Stimulated activated CD8-positive, alpha-beta memory T cell treated with anti-CD3 and anti-CD28 coated beads, Interleukin-4, amount 100 ng/mL, for 1 hour (primary cell): ENCODE measurements at places on chromosomes 1 and 21.

- no peak for DNase-seq
Observed at GRCh38 chr1:201399352-201400126, 415 bp upstream of the LAD1 start.

DNA sequence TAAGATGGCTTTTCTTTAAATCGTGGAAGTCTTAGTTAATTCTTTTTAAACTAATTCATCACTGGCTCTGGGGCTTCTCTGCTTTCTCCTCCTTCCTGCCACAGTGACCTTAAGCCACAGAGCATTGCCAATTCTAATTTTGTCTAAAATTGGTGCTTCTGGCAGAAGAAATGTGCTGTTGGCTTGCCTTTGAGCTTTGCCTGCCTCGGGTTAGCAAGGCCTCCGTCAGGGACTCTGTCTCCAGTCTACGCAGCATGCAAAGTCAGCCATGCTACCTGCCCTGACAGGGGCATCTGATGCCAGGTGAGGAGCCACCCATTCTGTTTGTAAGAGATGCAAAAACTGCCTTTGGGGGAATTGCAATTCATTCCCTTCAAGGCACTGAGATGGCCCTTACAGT lies 25.2 kb downstream of the CLDN14 start:
- no peak for DNase-seq

DNA sequence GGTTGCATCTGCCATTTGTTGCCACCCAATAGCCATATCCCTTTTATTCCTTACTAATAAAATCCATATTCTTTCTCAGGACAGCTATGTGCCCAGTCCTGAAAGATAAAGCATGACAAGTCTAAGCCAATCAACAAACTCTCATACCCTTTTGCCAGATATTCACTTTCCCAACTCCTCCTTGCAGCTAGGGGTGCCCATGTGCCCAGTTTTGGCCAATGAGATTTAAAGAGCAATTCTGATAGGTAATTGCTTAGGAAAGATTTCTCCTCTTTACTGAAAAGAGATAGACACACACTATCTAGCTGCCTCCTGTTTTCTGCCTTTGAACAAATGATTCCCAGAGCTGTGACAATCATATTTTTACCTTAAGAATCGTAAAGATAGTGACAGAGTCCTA lies 55.1 kb upstream of the LRRC8D start:
- no peak for DNase-seq

DNA sequence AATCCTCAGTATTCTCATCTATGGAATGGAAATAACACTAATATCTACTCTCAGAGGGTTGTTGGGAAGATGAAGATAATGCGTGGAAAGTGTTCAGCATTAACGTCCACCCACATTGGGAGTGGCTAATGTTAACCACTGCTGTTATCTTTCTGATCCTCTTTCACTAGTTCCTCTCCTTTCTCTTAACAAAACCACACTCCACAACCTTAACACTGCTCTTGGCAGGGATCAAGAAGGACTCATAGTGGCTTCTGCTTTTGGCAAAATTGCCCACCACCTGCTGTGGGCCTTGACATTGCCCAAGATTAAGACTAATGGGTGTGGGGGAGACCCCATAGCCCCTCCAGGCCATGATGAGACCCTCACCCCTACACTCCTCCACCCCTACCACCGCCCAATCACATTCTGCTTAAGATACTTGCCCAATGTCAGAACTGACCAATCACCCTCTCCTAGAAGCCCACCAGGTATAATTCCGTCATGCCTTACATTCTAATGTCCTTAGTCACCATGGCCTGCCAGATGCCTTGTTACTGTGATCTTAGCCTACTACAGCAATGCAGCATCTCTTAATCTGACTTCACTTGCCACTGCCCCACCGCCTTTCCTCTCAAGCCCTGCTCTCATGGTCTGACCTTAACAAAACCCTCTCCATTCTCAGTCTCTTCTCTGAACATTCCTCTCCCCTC lies 27.1 kb downstream of the DHCR24 start:
- no peak for DNase-seq

- no peak for DNase-seq
Observed at GRCh38 chr1:4213366-4213973, 313.4 kb upstream of the C1orf174 start.

DNA sequence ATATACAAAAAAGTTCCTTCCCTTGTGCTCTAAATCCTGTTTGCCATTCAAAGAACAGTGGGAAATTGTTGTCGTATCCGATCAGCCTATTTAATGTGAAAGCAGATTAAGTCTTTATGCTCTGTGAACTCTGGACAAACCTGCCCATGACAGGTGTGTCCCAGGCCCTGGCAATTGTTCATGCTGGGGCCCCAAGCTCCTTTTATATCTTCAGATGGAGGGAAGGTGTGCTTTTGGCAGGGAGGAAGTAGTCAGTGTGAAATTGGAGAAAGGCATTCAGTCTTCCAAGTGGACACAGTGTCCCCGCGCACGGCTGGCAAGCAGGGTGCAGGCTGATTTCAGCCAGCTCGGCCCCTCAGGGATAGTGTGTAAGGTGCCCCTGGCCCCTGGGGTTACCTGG lies 135.1 kb upstream of the F3 start:
- no peak for DNase-seq

DNA sequence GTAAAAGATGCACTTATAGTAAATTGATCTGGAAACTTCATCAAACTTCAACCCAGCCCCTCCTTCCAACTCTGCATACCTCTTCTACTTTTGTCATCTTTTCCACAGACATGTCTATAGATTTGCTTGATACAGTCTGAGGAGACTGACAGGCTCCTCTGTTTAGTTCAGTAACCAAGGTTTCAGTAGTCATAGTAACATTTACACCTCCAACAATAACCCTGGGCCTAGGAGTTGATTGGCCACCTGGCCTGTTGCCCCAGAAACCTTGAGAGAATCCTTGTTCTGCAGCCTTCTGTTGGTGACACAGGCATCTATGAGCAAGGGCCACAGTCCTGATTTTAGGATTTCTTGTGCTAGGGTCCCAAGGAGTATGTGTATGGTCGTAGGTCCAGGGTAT lies at the start of gene CFAP141:
Gene CFAP141 (minus strand): TSS at position 138 of the 400 bp plus-strand sequence. CDS start 26 bp downstream, at position 112.
- no peak for DNase-seq

- DNase-seq, result no peak
Observed at GRCh38 chr1:209585197-209585596, 1.7 kb downstream of the CAMK1G start.

GRCh38 chr1:41330588-41331545 lies 30.4 kb upstream of the FOXO6 start:
- DNase-seq, result no peak

GRCh38 chr1:37410815-37411214 lies 63.6 kb upstream of the ZC3H12A start:
- DNase-seq, result no peak
